ENCODE measurements at places on chromosomes 13 and 19.
A peak's percentile ranks its signal among the peaks of the same experiment; 100 is the strongest.

GRCh38 chr13:67134417-67135129 is 95.6 kb downstream of the PCDH9 start:
- DNase-seq: no peak

- no peak for DNase-seq
Measured at GRCh38 chr19:17647071-17648020, 40.8 kb downstream of the UNC13A start.

- DNase-seq: no peak
Measured at GRCh38 chr19:54455786-54456422, 6.9 kb downstream of the LENG8 start.

GRCh38 chr13:43221611-43222010 is 198.2 kb downstream of the DNAJC15 start:
- DNase-seq: no peak

DNA sequence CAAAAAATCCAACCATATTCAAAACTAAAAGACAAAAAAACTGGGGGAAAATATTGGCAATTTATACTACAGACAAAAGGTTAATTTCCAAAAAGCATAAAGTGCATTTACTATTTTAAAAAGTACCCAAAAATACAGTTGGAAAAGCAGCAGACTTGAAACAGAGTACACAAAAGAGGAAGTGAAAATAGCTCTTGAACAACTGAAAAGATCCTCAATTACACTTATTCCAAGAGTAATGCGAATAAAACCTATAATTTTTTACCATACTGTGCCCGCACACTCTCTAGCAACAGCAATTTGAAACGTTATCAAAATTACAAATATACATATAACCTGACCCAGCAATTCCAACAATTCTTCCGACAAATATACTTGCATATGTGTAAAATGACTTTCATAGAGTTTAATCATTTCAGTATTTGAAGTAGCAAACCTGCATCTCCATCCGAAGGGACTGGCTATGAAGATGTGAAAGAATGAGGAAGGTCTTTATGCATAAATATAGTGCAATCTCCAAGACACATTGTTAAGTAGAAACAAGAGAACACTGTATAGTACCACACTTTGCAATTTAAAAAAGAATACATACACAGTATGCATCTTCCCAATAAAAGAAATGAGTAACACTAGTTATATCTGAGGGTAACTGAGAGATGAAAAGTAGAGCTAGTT is 25.4 kb downstream of the ALG5 start:
- no peak for DNase-seq

DNA sequence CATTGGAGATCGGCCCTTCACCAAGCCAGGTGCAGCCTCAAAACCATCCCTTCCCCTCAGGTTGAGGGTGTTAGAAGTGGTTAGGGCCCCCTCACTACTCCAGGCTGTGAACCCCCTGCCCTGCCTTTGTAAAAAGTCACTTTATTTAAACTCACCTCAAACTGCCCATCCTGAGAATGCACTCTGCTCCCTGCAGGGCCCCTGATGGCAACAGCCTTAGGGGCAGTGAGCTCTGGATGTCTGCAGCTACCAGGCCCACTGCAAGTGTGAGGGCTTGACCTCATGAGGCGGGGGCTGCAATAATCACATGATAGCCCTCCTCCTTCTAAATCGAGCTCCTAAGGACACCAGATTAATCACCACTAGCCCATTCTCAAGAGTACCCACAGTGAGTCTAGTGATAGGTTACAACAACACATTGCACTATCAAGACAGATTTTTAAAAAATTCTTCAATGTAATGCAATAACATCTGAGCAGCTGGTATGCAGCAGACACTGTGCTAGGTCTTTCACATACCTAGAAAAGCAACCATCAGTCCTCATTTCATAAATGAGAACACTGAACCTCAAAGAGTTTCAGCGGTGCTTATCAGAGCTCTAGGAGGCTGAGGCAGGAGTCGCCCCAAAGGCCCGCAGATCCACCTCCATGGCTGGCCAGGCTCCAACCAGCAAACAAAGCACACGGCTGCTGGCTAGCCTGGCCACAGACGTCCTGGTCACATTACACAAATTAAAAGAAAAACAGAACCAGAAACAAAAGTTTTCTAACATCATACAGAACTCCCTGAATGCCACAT is 26.0 kb downstream of the SLC7A1 start:
- DNase-seq: no peak

DNA sequence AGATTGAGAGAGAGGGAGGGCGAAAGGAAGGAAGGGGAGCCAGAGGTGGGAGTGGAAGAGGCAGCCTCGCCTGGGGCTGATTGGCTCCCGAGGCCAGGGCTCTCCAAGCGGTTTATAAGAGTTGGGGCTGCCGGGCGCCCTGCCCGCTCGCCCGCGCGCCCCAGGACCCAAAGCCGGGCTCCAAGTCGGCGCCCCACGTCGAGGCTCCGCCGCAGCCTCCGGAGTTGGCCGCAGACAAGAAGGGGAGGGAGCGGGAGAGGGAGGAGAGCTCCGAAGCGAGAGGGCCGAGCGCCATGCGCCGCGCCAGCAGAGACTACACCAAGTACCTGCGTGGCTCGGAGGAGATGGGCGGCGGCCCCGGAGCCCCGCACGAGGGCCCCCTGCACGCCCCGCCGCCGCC is at the start of gene TNFSF11:
Gene TNFSF11, plus strand, starts transcription at position 142 of the 400 bp plus-strand sequence. Its CDS starts 152 bp downstream, at position 294.
- DNase-seq: no peak

DNA sequence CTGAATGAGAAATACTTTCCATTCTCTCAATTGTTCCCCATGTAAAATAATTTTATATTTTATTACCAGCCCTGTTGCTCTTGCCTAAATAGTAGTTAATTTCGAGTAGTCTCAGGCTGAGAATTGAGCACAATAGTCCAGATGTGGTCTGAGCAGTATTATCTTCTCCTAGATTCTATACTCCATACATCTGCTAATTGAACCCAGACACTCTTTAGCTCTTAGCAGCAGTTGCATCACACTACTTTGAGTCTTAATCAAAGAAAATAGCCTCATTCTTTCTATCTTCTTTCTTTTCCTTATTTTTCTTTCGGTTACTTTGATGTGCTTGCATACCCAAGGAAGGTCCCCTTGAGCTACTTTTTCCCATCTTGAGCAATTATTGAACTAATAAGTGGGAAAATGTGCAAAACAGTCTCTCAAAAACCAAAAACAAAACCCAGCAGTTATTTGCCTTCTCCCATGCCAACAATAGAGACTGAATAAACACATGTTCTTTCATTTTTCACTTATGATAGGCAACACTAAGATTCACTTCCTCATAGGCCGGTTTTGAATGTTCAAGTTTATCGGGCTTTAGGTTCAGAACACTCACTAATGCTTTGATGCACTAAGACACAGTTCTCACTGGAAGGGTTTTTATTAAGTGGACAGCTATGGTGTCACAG is 204.5 kb downstream of the POU4F1 start:
- no peak for DNase-seq

DNA sequence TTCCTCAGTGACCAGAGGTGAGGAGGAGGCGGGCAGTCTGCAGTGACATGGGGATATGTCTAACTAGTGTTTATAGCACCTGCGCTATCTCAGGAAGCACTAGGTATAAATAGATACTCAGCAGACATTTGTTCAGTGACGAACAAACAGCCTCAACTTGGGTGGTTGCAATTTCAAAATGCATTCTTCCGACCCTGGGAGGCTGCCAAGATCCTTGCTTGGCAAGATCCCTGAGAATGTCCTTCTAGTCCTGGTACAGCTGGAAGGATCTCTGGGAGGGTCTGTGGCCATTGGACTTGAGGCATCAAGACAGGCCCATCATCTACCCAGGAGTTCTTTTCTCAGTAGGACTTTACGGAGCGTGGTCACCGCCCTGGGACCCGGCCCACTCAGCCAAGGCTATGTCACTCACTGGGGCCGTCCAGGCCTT is 299.5 kb downstream of the ZNF536 start:
- no peak for DNase-seq

GRCh38 chr19:18865106-18865972 is 30.6 kb downstream of the CERS1 start:
- DNase-seq: no peak

- DNase-seq: peak; percentile 27
Measured at GRCh38 chr13:77810430-77810829, 108.2 kb downstream of the EDNRB start.

GRCh38 chr13:49791711-49792549 is 552 bp downstream of the KPNA3 start:
- DNase-seq: peak; percentile 42

GRCh38 chr13:59441596-59442280 is 722.0 kb downstream of the DIAPH3 start:
- no peak for DNase-seq

DNA sequence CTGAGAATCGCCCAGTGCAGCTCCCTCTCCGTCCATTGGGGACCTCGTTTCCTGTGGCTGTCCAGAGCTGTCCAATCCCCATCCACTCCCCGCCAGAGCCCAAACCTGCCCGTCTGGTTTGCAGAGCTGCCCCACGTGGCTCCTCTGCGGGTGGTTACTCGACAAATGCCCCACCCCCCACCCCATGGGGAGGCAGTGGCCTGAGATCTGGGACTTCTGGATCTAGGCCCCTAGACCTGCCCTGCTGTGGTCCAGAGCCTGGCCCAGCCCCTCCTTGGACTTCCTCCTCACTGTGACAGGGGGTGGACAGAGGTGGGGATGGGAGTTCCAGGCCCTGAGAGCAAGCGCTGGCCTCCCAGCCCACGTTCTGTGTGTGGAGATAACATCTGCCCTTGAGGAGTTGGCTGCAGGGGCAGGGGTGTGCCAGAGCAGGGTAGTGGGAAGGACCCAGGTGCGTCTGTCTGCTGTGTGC is 29.1 kb downstream of the PAK4 start:
- DNase-seq: peak; percentile 78

- DNase-seq: no peak
Measured at GRCh38 chr19:952680-953444, 27.0 kb downstream of the ARID3A start.

DNA sequence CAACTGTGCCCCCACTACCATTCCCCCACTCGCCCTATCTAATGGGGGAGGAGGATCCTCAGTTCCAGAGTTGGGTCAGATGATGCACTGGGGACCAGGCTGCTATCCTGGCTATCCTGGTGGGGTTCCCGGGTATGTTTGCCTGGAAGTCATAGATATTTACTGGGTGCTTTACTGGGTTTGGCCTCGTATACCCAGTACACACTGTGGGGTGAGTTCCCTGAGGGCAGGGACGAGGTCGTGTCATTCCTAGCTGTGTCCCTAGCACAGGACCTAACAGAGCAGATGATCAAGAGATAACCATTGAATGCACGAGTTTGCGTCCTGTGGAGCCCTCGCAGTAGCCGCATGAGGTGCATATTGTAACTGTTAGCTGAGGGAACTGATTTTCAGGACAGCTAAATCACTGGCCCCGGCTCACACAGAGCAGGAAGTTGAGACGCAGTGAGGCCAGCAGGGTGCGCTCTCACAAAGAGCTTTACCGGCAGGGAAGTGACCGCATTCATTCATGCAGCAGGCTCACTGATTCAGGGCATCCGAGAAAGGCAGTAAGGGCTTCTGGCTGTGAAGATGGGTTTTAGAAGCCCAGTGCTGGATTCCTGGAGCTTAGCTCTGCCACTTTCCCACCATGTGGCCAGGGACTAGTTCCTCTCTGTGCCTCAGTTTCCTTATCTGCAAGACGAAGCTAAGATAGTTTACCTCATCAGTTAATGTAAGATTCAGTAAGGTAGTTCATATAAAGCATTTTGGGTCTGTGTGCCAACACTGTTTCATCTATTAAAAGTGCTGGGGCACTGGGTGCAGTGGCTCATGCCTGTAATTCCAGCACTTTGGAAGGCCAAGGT is 6.0 kb downstream of the RUVBL2 start:
- no peak for DNase-seq

DNA sequence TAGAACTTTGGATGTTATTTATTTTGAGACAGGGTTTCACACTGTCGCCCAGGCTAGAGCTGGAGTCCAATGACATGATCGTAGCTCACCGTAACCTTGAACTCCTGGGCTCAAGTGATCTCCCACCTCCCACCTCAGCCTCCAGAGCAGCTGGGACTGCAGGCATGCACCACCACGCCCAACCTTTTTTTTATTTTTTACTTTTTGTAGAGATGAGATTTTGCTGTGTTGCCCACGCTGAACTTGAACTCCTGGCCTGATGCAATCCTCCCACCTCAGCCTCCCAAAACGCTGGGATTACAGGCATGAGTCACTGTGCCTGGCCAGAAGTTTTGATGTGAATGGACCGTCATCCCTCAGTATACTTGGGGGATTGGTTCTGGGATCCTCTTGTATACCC is 13.7 kb downstream of the ANKRD27 start:
- DNase-seq: no peak

DNA sequence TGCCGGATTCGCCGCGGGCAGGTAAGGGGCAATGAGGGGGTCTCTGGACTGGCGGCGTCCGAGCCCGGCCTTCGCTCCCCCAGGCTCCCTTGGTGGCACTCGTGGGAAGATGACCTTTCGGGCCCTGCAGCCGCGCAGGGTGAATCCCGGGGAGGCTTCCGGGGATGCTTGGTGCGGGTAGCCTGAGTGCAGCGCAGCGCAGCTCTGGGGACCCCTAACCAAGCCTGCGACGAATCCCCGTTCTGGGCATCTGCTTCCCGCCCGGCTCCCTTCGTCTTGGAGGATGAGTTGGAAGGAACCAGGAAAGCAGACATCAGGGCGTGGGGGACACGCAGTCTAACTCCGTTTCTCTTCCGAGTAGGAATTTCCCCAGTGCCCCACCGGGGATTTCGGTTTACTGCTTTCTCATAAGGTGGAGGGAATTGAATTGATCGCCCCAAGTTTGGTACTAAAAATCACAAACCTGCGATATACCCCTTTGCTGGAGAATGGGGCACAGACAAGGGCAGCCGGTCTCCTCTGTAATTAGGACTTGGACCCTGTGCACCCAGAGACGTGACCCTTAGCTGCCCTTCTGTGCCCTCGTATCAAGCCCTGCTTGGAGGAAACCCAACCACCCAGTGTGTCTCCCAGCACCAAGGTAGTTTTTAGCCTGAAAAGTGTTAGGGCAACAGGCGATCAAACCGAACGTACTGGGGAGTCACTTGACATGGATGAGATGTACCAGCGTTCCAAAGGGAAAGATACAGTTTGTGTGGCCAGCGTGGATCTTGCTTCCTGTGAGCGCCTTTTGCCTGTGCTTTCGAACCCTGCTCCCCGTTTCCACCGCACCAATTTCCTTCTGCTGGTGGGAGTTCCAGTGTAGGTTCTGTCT is 1.0 kb downstream of the GPC5 start:
- DNase-seq: no peak

DNA sequence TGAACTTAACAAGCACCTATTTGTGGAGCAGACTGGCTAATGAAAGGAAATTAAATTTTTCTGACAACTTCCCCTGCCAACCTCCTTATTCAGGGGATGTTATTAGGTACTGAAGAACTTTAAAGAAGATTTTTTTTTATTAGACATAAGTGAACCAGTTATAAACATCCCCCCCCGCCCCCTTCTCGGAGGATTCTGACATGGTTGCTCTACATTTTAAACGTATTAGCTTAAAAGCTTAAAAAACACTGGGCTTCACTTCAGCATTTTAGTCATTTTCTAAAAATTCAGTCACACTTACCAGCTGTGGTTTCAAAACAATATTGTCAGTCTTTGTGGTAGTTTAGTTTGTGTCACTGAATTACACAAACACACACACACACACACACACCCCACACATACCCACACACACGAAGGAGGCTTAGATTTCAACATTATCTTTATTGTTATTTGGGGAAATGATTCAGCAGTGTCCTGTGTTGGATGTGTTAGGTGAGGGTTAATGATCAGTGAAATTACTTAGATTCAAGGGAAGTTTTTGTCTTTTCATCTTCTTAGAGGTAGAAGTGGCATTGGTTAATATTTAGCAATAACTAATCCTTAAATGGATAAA is 145.7 kb downstream of the PCCA start:
- no peak for DNase-seq

GRCh38 chr13:33116321-33117010 is 100.2 kb downstream of the KL start:
- DNase-seq: no peak
